ENCODE measurements at places on chromosomes 1 and 21. TPM values are rescaled to one million over a fixed set of nuclear protein-coding genes. Genes with fewer than 3 reads are reported as not detected.
A peak's percentile ranks its signal among the peaks of the same experiment; 100 is the strongest.

GRCh38 chr1:169890761-169891538, 2.7 kb downstream of the SCYL3 start:
- DNase-seq: peak; percentile 75
- peaks cover 6% of the 10 kb centered on the region for H3K36me3 ChIP-seq
- H3K4me3 ChIP-seq: no peak overlapping the region
- H3K4me1 ChIP-seq: no peaks in the 10 kb centered on the region
- H3K27ac ChIP-seq: peak overlapping the region; percentile 94
- H3K27me3 ChIP-seq: no peaks in the 10 kb centered on the region

GRCh38 chr1:164587617-164588501, 28.9 kb downstream of the PBX1 start:
- DNase-seq: no peak
- no peaks in the 10 kb centered on the region for H3K27me3 ChIP-seq
- H3K4me3 ChIP-seq: no peak overlapping the region
- peaks cover 6% of the 10 kb centered on the region for H3K4me1 ChIP-seq
- no peak overlapping the region for H3K27ac ChIP-seq
- H3K36me3 ChIP-seq: no peaks in the 10 kb centered on the region

GRCh38 chr1:12136916-12137610, 29.7 kb upstream of the TNFRSF1B start:
- no peak overlapping the region for H3K27ac ChIP-seq
- H3K36me3 ChIP-seq: no peaks in the 10 kb centered on the region
- DNase-seq: no peak
- H3K27me3 ChIP-seq: no peaks in the 10 kb centered on the region
- H3K4me1 ChIP-seq: no peaks in the 10 kb centered on the region
- no peak overlapping the region for H3K4me3 ChIP-seq

DNA sequence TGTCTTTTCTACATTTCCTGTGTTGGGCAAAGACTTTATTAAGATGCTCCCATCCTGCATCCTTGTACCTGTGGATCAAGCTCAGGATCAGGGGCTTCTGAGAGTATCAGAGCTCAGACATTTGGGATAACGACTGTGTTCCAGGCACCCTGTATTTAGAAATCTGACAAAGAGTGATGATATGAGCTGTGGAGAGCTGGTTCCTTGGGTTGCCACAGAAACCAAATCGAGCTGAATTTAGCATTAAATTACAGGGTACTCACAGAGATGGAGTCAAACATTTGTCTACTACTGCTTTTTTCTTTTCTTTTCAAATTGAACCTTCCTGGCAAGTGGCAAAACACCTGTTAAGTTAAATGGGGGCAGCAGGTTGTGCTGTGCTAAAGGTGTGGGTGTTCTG, 110.6 kb downstream of the XCL2 start:
- H3K4me1 ChIP-seq: no peaks in the 10 kb centered on the region
- no peak overlapping the region for H3K4me3 ChIP-seq
- H3K36me3 ChIP-seq: no peaks in the 10 kb centered on the region
- no peak for DNase-seq
- no peak overlapping the region for H3K27ac ChIP-seq
- no peaks in the 10 kb centered on the region for H3K27me3 ChIP-seq

DNA sequence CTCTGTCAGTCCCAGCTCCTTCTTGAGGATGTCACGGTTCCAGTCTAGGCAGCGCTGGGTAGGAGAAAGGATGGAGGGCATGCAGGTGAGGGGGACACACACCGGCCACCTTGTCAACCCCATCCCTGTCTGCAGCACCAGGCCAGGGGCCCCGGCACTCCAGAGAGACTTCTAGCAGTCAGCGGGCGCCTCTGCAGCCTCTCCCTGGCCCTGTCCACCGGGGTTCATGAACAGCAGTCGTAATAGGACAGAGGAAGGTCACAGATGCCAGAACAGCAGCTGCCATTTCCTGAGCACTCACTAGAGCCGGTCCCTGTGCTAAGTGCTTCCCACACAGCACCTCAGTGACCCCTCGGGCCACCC, 16.3 kb upstream of the SDHB start:
- H3K27ac ChIP-seq: no peak overlapping the region
- no peaks in the 10 kb centered on the region for H3K36me3 ChIP-seq
- no peak for DNase-seq
- H3K4me3 ChIP-seq: no peak overlapping the region
- no peaks in the 10 kb centered on the region for H3K27me3 ChIP-seq

Gene SIM2
- 0.07 TPM for total RNA-seq

Gene ANKRD35
- 0.59 TPM for total RNA-seq
